Fibroblast of skin of scalp (primary cell): ENCODE measurements at places on chromosomes 3 and 15.

DNA sequence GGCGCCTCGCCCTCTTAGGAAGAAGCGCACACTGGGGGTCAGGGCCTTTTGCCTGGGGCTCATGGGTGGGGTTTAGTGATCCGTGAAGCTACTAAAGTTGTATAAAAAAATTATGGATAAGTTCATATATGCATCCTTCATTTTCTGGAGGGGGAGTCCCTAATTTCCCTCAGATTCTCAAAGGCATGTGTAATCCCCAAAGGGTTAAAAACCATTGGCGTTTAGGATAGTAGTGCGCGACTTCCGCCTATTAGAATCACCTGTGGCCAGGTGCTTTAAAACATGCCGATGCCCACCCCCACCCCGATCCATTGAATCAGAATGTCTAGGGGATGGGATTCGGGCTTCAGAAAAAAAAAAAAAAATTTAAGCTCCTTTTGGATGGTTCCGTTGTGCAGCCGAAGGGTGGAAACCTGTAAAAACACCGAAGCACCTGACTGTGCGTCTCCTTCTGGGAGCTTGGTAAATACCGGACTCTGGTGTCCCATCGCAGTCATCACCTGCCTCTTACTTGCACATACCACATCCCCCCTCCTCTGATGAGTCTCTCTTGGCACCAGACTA, 570 bp downstream of the APH1B start:
- DNase-seq = no peak

GRCh38 chr3:122004107-122004506, 17.9 kb downstream of the ILDR1 start:
- DNase-seq = no peak

DNA sequence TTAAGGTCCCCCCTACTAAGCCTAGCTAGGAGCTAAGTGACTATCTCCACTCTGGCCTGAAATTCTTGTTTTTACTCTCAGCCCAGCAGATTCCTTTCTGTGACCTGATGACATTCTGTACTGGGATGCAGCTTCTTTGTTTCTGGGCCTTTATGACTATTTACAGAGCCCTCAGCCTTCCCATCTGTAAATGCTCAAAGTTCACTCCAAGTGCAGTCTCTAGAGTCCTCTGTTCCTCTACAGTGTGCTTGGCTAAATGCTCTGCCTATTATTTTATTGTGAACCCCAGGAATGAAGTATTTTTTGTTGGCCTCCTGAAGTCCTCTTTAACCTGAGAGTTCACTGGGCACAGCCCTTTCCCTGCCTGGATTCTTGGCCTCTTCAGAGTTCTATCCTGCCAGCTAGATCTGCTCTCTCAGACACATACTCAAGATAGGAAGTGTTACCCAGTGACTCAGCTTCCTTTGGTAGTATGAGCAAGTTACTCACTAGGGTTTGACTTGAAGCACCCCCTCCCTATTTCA, 278.1 kb upstream of the P2RY1 start:
- peak; percentile 24 for DNase-seq

- DNase-seq = no peak
Measured at GRCh38 chr3:64140651-64141050, 84.6 kb downstream of the PRICKLE2 start.

- no peak for DNase-seq
Measured at GRCh38 chr15:65470866-65471265, 46.6 kb downstream of the DPP8 start.

DNA sequence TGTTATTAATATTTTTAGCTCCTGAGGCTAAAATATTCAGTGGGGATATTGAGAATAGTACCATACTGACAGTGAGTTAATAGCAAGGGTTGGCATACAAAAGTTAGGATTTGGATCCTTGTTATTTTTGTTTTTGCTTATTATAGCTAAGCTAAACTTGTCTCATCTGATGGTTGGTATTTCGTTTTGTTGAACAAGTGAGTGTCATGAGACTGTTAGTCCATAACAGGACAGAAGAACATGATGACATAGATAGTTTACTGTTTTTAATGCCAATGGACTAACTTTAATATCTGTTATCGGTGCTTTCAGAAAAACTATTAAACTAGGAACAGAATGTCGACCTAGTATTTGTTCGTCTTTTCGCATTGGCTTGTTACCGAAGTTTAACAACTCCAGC, 48.5 kb downstream of the GPR171 start:
- no peak for DNase-seq

DNA sequence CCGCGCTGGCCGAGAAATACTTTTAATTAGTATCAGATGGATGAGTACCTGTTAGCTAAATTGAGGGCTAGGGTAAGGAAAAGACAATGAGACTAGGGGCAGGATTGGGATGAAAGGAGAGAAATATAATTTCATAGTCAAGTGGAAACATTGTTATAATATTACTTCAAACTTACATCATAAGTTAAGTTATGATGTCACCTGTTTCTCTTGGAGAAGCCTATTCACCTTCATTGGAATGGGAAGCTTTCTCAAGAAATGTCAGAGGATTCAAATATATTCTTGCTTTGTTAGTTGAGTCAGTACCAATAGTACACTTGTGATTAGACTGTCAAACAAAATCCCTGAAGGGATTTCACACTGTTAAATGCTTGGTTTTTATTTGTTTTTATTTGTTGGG, 116.2 kb downstream of the NEO1 start:
- DNase-seq = no peak

DNA sequence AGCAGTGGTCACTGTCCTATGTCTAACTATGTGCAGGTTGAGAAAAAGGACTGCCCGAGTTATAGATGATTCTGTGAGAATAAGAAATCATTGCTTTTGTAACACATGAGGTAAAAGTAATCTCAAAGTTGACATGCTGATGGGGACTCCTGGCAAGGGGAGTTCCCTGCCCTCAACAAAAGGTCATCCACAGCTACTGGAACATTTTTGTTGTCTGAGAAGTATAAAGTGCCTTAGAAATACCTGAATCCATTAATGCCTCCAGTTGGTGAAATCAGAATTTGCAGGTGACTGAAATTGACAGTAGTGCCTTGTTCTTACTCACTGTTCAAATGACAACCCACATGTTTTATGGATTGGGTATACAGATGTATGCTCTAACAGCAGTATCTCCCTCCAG, 43.7 kb upstream of the RBM5 start:
- no peak for DNase-seq

GRCh38 chr3:12662593-12663400, 1.1 kb downstream of the RAF1 start:
- peak; percentile 33 for DNase-seq

DNA sequence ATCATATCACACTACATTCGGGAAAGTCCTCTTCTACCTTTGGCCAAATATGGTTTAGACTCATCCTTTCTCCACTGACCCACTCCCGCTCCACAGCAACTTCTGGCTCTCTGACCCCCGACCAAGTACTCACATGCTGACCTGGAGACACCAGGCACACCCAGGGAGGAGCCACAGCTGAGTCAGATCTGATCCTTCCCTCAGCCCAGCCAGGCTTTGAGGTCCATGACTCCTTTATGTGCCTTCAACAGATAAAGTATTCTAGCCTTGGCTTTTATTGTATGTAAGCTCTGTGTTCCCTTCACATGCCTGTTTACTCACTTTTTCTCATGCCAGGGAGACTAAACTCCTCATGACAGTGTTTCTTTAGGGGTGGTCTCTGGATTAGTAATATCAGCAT, 166.9 kb upstream of the UMPS start:
- DNase-seq = no peak

DNA sequence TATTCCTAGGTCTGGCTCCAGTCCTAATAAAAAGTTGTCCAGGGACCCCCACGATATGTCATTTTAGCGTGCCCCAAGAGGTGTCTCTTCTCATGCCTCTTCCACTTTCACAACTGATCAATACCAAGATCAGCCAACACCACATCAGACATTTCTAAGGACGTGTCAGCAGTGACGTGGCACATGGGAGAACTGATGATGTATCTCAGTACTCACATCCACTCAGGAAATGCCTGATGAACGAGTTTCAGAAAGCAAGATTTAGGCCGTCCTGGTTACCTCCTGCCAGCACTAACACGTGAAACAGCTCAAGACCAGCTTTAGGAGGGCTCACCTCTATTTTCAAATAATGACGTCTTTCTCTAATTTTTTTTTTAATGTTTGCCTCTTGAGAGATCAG, 19.6 kb downstream of the VGLL4 start:
- DNase-seq = no peak

DNA sequence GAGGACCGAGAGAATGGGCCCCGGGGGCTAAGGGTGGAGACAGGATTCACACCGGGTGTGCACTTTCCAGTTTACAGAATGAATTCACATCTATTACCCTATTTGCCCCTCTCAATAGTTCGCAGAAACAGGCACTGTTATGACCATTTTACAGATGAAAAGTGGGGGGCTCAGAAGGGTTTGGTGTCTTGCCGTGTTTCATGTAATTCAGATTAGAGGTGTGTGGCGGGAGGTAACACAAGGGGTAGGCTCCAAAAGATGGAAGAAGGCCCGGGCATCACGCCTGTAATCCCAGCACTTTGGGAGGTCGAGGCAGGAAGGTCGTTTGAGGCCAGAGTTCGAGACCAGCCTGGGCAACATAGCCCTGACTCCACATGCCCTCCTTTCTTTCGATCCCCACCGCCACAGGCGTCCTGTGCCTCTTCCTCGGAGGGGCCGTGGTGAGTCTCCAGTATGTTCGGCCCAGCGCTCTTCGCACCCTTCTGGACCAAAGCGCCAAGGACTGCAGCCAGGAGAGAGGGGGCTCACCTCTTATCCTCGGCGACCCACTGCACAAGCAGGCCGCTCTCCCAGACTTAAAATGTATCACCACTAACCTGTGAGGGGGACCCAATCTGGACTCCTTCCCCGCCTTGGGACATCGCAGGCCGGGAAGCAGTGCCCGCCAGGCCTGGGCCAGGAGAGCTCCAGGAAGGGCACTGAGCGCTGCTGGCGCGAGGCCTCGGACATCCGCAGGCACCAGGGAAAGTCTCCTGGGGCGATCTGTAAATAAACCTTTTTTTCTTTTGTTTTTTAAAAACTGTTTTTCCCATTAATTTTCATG, 3.4 kb downstream of the DUOXA2 start:
- no peak for DNase-seq

- DNase-seq = peak; percentile 65
Measured at GRCh38 chr3:34261001-34261385, 462.6 kb downstream of the PDCD6IP start.

GRCh38 chr15:74228723-74229081, 7.4 kb upstream of the CCDC33 start:
- DNase-seq = no peak

DNA sequence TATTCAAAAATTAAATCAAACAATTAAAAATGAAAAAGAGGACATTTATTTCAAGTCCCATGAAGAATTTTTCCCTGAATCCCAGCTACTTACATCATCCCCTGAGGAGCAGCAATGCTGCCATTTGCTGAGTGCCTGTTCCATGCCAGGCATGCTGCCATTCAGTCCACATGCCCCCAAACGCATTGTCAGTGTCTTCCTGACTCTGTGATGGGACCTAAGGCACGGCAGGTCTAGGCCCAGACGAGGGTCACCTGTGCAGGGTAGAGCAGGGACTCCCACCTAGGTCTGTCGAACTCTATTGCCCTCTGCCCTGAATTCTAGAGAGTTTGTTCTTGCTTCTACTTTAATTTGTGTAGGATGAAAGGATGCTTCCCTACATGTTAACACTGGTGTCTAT, 7.0 kb downstream of the PSTPIP1 start:
- no peak for DNase-seq

DNA sequence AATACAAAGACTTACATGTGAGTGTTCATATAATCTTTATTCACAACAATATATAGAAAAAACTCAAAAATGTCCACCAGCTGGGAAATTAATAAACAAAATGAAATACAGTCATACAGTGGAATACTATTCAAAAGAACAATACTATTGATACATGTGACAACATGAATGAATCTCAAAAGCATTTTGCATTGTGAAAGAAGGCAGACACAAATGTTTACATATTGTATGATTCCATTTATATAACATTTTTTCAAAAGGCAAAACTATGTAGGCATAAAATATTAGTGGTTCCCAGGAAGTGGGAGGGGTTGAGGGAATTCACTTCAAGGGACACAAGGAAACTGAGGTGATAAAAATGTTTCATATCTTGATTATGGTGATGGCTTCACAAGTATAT, 303.2 kb downstream of the CTNNB1 start:
- DNase-seq = peak; percentile 56

DNA sequence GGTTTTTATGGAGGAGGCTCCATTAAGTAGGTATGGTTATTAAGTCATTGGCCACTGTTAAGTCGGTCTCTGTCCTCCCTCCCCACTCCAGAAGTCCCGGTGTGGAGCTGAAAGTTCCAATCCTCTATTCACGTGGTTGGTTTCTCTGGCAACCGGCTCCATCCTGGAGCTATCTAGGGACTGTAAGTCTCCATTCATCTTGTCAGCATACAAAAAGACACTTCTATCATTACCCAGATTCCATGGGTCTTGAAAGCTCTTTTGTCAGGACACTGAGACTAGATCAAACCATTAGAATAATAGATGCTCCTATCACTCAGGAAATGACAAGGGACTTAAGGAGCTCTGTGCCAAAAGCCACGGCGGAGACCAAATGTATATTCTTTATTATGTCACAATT, 110.3 kb downstream of the PIK3CB start:
- DNase-seq = no peak

GRCh38 chr15:37217567-37217966, 117.2 kb upstream of the MEIS2 start:
- no peak for DNase-seq

DNA sequence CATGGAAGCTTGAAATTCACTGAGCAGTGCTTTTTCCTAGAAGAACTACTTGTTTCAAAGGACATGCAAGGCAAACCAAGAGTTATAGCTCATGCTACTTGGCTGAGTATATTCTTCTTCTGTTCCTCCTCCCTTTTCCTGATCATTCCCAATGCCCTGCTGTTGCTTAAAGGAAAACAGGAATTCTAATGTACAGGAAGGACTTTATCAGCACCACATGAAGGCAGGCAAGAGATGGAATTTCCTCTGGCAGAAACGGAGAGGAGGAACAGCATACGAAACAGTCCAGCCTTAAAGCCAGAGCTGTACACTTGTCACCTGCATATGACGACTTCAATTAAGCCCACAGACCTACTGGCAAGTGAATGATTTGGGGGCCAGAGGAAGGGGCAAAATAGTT, 15.7 kb downstream of the MEIS2 start:
- no peak for DNase-seq

GRCh38 chr3:39295184-39295775, 15.4 kb upstream of the CX3CR1 start:
- no peak for DNase-seq

DNA sequence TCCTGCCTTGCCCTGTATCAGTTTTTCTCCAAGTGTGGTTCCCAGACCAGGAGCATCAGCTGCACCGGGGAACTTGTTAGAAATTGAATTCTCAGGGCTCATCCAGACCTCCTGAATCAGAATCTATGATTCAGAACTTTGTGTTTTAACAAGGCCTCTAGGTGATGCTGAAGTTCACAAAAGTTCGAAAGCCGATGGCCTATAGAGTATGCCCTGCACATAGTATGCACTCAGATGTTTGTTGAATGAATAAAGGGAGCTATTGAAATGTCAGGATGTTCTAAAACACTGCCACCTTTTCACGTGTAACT, 664 bp upstream of the LARP6 start:
- peak; percentile 73 for DNase-seq
